ENCODE measurements at places on chromosomes 4 and X.

- DNase-seq = no peak
Observed at GRCh38 chrX:67351411-67351810, 192.4 kb upstream of the AR start.

DNA sequence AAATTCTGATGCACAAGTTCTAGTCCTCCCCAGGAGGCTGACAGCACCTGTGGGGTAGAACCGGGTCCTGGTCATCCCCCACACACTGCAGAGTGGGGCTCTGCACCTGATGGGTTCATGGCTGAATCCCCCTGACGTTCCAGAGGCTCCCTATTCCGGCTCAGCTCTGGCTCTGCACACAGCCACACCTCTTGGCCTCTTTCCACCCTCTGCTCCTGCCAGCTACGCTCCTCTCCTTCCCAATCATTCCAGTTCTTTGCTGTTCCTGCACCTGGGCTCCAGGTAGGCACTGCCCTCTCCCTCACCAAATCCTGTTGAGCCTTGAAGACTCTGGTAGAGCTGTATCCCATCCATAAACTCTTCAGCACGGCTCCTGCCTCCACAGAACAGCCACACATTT is 75.5 kb downstream of the GATB start:
- DNase-seq = no peak

- DNase-seq = peak; percentile 70
Observed at GRCh38 chr4:26342328-26343037, 21.7 kb downstream of the RBPJ start.

DNA sequence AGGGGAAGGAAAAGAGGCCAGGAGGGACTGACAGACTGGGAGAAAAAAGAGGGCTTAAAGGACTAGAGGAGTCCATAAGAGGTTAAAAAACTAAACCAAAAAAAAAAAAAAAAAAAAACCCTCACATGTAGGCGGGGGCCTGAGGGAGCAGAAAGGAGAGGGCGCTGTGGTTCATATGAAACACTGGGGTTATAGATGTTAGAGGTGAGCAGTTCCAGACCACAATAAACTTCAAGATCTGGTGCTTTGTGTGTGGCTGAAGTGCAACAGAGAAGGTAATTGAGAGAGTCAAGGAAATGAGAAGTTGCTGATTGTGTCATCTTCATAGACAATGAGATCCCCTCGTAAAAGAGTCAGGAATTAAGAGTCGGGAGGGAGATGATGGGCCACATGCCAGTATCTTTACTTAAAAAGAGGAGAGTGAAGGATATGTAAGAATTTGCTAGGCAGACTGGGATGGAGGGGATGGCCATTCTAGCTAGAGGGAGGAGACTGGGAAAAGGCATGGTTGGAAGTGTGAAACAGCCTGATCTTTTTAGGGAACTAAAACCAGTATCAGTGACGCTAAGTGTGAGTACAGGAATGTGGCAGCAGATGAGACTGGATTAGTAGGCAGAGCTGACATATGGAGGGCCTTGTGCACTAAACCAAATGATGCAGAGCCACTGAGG is 18.4 kb upstream of the OGT start:
- DNase-seq = no peak

- no peak for DNase-seq
Observed at GRCh38 chr4:1792832-1793495, at the start of gene FGFR3. Gene FGFR3, plus strand, starts transcription at chr4:1793293. Its CDS starts 642 bp downstream, at chr4:1793935.

DNA sequence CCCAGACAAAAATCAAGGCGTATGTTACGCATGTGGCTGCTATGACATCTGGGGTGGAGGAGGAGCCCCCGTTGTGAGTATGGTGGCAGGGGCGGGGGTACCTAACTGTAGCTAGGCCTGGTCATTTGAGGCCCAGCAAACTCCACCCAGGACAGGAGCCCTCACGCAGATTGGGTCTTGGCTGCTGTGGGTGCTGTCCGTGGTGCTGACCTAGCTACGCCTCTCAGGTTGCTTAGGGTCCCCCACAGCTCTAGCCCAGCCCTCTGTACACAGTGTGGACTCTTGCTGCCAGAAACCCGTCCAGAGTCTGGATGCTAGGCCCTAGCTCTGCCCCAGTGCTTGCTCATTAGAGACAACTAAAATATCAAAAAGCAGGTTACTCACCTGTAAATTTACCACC is 146.7 kb upstream of the PSAPL1 start:
- DNase-seq = no peak

DNA sequence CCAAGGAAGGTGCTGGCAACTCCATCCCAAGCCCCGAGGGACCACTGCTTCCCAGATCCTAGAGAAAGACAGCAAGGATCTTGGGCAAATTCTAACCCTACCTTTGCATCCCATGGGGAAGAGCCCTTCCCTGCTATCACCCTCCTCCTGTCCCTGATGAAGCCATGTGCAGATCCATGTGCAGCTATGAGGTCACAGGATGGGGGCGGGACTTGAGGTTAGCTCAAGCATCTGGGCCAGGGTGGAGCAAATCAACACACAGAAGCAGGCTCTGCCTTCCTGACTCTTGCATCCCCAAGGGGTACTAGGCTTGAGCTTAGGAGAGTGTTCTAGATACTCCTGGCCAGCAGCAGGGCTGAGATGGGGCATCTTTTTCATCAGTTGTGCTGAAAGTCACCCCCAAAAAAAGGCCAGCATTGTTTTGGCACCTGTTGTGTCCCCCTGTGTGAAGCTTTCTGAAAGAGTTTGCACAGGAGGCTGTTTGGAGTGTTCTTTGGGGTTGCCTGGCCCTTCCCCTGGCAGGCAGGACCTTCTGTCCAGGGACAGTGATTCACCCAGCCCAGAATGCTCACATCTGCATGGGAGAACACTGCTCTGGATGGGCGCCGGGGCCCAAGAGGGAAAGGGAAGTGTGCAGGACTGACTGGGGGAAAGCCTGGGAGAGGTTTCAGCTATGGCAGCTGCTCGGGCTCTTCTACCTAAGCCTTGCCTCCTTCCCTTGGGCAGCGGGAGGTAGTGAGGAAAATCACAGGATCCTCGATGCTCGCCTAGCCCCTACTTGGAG is 50.8 kb downstream of the PRPS1 start:
- DNase-seq = no peak

- no peak for DNase-seq
Observed at GRCh38 chrX:25869761-25870160, 268.4 kb upstream of the MAGEB18 start.

- DNase-seq = no peak
Observed at GRCh38 chr4:37885496-37885895, 5.4 kb upstream of the TBC1D1 start.

GRCh38 chr4:186581421-186581820 is 26.1 kb upstream of the MTNR1A start:
- DNase-seq = no peak

DNA sequence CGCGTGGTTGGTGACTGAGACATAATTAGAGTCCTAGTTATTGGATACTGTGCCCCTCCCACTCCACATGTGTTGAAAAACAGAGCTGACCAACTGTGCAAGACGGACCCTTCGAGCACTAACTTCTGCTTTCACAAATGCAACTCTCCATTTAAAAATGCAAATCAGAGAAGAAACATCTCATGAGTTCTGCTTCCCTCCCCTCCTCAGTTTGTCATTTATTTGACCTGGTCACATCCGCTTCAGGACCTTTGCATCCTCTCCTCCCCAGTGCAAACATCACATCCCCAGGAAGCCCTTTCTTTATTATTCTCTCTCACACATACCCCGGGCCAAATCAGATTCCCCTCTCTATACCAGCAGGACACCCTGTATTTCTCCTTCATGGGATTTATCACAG is 38.1 kb upstream of the NOCT start:
- DNase-seq = no peak

DNA sequence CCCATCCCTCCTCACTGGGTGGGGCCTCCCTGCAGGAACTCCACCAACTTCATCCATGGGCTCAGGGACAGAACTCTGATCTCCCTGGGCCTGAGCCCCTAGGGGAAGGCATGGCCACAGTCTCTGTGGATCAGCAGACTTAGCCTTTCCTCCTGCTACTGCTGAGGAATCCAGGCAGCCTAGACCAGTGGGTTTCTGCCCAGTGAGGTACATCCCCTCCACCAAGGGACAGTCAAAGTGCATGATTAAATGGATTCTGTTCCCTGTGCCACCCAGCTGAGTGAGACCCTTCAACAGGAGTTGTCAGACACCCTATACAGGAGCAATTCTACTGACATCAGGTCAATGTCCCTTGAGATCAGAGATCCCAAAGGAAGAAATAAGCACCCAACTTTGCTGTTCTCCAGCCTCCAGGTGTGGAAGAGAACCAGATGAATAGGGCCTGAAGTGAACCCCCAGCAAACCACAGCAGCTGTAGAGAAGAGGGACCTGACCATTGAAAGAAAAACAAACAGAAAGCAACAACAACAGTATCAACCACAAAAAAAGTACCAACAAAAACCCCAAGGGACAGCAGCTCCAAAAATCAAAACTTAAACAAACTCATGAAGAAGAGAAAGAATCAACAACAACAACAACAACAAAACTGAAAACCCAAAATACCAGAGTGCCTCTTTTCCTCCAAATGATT is 84.8 kb downstream of the CHIC1 start:
- no peak for DNase-seq

GRCh38 chr4:56464581-56464980 is 2.8 kb upstream of the SRP72 start:
- DNase-seq = no peak

GRCh38 chrX:101357166-101357795 is 8.7 kb upstream of the TIMM8A start:
- DNase-seq = no peak

DNA sequence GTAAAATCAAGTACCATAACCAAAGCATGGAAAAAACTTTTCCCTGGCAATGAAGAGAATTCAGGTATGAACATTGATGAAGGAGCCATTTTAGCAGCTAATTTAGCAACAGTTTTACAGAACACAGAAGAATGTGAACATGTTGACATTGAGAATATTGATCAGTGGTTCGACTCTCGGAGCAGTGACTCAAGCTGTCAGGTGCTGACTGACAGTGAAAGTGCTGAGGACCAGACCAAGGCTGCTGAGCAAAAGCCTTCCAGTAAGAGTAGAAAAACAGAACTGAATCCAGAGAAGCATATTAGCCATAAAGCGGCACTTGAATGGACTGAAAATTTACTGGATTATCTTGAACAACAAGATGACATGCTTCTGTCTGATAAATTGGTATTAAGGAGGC is 2.8 kb downstream of the TIGD2 start:
- DNase-seq = no peak
